Stimulated activated CD4-positive, alpha-beta T cell treated with anti-CD3 and anti-CD28 coated beads, Interleukin-1b, Interleukin-23, amount 100 ng/mL, for 1 hour (primary cell): ENCODE measurements at places on chromosomes 1 and 21.

- DNase-seq: no peak
These were observed 466.8 kb downstream of the KIF26B start for GRCh38 chr1:245621589-245621988.

GRCh38 chr1:34870395-34870794, 10.8 kb upstream of the SMIM12 start:
- no peak for DNase-seq

- DNase-seq: no peak
These were observed 647.1 kb downstream of the PTPRU start for GRCh38 chr1:29883411-29883832.

- no peak for DNase-seq
These were observed 30.0 kb downstream of the RABIF start for GRCh38 chr1:202858789-202859414.

- no peak for DNase-seq
These were observed 119.9 kb upstream of the POU3F1 start for GRCh38 chr1:38166461-38166860.

DNA sequence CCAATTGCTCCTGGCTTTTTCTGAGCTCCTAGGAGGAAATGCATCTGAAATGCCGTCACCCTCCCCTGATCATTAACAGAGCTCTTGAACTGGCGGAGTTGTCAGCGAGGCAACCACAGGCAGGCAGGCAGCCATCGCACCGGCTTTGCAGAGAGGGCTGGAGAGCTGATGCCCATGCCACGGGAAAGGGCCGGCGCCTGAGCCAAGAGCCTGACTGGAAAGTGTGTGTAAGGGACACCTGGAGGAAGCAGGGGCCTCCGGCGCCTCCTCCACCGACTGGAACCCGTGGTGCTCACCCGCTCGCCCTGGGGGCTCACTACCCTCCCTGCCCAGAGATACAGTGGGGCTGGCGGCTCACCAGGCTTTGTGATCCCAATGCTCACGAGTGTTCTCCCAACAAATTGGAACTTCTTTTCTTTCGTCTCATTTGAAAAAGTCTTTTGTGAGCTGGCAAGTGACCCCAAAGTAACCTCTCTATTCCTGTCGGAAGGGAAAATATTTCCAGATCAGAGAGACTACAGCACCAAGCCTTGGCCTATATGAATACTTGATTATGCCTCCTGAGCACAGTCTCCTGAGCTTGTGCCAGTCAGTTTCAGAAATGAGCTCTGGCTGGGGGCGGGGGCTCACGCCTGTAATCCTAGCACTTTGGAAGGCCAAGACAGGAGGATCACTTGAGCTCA, 97.7 kb upstream of the SLC25A33 start:
- no peak for DNase-seq

DNA sequence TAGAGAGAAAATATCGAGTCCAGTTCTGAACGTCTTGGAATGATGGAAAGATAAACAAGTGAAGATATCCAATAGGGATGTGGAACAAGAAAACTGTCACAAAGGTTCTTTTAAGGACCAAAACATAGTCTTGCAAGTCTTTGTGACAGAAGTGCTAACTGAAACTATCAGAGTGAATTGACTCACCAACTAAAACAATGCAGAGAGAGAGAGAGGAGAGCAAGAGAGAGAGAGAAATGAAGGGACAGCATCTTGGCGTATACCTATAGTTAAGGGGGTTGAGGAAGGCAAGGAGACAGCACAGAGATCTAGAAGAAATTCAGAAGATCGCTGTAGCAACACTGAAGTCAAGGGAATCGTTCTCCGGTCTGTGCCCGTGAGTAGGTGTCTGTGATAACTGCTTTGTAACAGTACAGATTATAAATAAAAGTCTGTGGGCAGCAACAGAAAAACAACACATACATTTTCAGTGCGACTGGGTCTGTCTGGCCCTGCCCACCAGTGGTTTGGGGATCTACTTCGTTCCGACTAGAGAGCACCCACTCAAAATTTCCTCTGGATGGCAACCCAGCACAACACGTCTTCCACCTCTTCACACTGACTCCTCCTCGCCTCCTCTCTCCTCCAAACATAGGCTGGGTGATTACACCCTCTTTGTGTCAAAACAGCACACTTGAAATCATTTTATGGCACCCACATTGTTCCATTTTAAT, 4.8 kb upstream of the COA6 start:
- DNase-seq: no peak

GRCh38 chr1:33273961-33274371, 17.7 kb downstream of the ZNF362 start:
- DNase-seq: no peak

- no peak for DNase-seq
These were observed 149.8 kb upstream of the PALMD start for GRCh38 chr1:99496067-99496466.

- no peak for DNase-seq
These were observed 135.6 kb downstream of the CYYR1 start for GRCh38 chr21:26437326-26438009.

DNA sequence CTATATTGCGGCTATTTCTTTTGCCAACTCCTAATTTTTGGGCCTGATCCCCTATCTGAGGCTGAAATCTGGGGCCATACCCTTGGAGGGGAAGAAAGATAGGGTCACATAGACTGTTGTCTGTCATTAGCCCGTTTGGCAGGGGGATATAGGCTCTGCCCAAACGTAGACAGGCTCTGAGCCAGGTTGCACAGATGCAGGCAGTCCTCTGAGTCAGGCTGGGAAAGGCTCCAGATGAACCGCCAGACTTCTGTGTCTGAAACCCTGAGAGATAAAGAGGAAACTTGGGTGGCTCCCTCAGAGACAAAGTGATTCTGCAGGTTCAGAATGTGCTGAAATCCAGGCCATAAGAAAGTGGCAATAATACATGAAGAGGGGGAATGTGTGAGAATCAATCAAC, 4.0 kb upstream of the CAP1 start:
- DNase-seq: no peak

DNA sequence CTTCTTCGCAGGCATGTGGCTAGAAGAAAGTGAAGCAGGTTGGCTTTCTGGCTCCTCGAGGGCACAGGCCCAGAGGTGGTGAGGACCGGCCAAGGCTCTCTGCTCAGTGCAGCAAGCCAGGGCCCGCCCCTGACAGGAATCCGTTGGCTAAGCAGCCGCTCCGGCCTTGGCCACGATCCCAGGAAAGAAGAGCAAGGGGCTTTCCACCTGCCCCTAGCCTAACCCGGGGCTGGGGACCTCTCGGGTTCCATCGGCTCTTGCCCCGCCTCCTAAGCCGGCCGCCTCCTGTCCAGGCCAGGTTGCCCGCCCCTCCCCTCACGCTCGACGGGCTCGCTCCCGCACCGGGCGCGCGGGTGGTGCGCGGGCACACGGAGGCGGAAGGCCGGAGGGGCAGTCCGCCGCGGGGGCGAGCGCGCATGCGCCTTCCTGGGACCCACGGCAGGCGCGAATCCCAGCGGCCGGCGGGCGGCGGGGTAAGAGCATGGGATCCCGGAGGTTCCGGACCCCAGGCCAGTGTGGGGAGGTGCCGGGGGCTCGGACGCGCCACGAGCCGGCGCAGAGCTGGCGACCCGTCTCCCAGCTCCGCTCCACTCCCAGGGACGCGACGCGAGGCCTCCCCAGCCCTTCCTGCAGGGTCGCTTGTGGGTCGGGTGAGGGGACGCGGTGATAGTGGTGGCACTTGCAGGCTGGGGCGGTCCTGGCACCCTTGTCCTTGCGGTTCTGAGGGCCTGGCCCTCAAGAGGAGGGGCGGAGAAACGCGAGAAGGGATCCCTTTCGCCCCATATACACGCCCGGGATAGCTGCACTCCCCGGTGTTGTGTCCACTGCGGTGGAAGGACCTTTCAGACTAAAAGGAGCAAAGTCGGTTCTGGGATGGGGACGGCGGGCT, at the start of gene ALG6:
ALG6 (plus strand) TSS at position 413 of the 889 bp plus-strand sequence. CDS start 3,351 bp downstream, outside the sequence.
- peak; percentile 87 for DNase-seq

GRCh38 chr1:54861070-54861761, 25.8 kb downstream of the DHCR24 start:
- no peak for DNase-seq

GRCh38 chr1:76510672-76511557, 356.4 kb upstream of the ST6GALNAC5 start:
- DNase-seq: no peak

GRCh38 chr1:17355898-17356297, 16.1 kb upstream of the PADI6 start:
- no peak for DNase-seq

GRCh38 chr1:36377791-36378492, 7.8 kb downstream of the STK40 start:
- no peak for DNase-seq

DNA sequence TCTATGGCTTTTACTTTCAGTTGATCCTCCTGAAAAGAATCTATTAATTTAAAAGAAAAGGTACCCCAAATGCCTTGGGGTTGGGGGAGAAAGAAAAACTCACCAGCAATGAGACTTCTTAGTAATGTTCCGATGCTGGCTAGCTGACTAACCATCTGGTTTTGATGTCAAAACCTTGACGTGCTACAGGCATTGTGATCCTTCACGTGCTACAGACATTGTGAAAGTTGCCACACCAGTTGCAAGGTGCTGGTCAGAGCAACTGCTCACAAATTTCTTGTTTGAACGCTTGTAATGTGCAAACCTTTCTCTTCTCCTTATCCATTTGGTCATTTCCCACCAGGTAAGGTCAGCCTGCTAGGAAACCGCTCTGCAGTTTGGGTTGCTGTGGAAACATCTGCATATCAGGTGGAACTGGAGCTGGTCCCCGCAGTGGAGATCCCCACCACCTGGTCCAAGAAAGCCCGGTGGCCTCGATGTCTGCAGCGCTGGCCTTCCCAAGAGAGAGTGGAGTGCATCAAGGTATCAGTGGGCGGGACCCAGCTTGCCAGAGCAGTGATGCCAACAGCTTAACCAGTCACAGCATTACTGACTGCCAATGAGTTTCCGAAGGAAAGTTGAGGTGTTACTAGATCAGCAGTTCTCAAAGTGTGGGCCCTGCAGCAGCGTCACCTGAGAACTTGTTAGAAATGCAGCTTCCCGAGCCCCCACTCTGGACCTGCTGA, 16.1 kb downstream of the MAB21L3 start:
- DNase-seq: no peak

DNA sequence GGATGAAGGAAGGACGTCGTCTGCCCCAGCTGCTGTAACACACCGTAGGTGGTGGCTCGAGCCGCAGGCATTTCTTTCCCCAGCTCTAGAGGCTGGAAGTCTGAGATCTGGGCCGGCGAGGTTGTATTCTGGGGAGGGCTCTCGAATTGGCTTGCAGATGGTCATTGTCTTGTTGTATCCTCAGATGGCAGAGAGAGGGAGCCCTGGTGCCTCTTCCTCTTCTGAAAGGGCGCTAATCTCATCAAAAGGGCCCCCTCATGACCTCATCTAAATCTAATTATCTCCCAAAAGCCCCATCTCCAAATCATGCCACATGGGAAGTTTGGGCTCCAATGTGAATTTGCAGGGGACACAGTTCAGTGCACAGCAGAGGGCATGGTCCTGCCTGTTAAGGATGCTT, 109.0 kb downstream of the SIK1 start:
- DNase-seq: no peak

GRCh38 chr1:151998611-151999362, 5.1 kb upstream of the S100A10 start:
- no peak for DNase-seq

GRCh38 chr1:153945795-153946621, 510 bp downstream of the DENND4B start:
- DNase-seq: no peak

- no peak for DNase-seq
These were observed 105.8 kb upstream of the WNT4 start for GRCh38 chr1:22248746-22249145.

GRCh38 chr1:54376430-54377039, 29.7 kb downstream of the SSBP3 start:
- no peak for DNase-seq

DNA sequence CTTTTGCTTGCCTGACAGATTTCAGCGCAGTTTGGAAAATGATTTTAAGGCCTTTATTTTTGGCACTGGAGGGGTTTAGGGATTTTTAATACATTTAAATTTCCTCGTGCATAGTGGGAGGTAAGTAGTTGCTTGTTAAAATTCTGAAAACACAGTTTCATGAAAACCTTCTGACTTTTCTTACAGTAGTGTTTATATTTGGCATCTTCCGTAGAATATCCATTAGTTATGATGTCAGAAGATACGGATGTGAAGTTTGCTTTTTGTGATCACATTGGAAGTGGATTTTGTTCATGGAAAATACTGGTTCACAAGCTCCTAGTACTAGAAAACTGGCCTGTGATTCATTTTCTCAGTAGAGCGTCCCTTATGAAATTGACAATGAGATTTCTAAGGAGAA, 1.3 kb downstream of the RABGAP1L start:
- no peak for DNase-seq

GRCh38 chr1:112674440-112674985, at the start of gene MOV10:
Gene MOV10 (plus strand): TSS chr1:112674659. CDS start chr1:112674913, 254 bp downstream.
- DNase-seq: no peak

- DNase-seq: no peak
These were observed 5.5 kb upstream of the TEDDM1 start for GRCh38 chr1:182406012-182406411.

GRCh38 chr1:181104790-181105133, 16.3 kb downstream of the IER5 start:
- no peak for DNase-seq
